ENCODE measurements at places on chromosomes 5 and 9. TPM values are rescaled to one million over a fixed set of nuclear protein-coding genes. Genes with fewer than 3 reads are reported as not detected.

Gene LCP2
- total RNA-seq = 27.1 TPM

Gene ABO
- total RNA-seq = 0.72 TPM

Gene GIN1
- 2.2 TPM for total RNA-seq

Gene CSF1R
- 235 TPM for total RNA-seq

Gene SH3RF2
- total RNA-seq = 62.0 TPM

Gene FBP2
- total RNA-seq = not detected

Gene CXCL14
- total RNA-seq = 82.0 TPM

Gene HEMGN
- total RNA-seq = not detected

Gene CTXN3
- not detected for total RNA-seq

Gene KCNV2
- total RNA-seq = not detected

Gene PCDHGB1
- 0.43 TPM for total RNA-seq

Data from stomach (tissue), 19 donors.